ENCODE measurements at places on chromosomes 5 and 9.

GRCh38 chr9:23822261-23823169 lies 3.5 kb downstream of the ELAVL2 start:
- DNase-seq, result no peak

DNA sequence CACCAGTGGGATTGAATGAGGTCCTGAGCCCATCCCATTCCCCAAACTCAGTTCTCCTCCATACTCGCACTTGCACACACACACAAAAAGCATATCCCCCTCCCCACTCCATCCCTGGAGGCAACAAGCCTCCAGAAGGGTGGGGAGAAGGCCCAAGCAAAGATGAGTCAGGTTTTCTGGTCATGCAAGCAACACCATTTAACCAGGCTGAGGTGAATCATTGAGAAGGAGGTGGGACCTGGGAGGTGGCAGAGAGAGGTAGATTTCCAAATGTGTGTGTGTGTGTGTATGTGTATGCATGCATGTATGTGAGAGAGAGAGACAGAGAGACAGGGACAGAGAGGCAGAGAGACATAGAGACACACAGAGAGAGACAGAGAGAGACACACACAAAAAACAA lies 185.2 kb upstream of the TRIM32 start:
- DNase-seq, result no peak

- DNase-seq, result no peak
Observed at GRCh38 chr5:128539038-128539429, 989 bp upstream of the FBN2 start.

- no peak for DNase-seq
Observed at GRCh38 chr9:84781931-84782866, 112.7 kb downstream of the NTRK2 start.

GRCh38 chr9:98247831-98248657 lies 7.4 kb downstream of the TBC1D2 start:
- no peak for DNase-seq

DNA sequence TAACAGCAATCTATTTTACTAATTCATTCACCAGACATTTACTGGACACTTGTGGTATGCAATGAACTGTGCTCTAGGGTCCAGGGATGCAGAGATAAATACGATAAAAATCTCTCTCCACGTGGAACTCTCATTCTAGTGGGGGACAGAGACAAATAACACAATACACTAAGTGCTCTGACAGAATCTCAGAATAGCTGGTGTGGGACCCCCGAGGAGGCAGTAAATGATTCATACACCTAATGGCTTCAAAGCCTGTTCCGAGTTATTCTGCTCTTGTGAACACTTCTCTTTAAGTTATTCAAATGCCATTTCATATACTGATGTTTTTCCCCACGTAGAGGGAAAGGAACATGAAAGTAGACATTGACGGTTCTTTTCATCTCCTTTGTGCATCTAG lies 302.0 kb upstream of the PDE4D start:
- no peak for DNase-seq

DNA sequence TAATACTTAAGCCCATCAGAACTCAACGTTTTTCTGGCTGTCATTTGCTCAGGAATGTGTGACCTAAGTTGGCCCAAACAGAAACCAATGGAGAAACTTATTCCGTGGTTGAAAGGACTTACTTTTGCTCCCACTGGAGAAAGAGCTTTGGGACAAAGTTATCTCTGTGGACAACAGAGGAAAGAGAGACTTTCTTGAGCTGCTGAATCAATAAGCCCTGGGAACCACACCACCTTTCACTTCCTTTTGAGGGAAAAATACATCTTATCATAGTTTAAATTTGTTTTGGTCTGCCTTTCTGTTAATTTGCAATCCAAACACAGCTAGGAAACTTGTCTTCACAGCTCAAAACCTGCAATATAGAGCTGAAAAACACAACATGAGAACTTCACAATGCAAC lies 62.8 kb upstream of the VCAN start:
- DNase-seq, result no peak

DNA sequence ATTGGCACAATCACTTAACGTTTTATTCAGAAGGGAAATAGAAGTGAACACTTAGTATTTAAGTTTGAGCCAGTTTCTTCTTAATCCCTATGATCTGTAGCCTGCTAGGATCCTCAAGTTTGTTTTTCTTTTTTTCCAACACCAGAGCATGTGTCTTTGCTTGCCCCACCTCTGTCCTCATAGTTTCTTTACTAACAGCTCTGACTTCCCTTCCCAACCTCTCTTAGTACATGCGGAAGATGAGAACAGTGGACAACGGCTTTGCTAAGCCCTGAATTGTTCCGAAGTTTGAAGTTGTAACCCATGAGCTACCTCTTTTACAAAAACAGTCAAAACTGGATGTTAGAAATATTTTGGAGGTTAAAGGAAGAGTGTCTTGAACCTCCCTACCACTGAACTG lies 61.7 kb upstream of the TAF11L2 start:
- no peak for DNase-seq

DNA sequence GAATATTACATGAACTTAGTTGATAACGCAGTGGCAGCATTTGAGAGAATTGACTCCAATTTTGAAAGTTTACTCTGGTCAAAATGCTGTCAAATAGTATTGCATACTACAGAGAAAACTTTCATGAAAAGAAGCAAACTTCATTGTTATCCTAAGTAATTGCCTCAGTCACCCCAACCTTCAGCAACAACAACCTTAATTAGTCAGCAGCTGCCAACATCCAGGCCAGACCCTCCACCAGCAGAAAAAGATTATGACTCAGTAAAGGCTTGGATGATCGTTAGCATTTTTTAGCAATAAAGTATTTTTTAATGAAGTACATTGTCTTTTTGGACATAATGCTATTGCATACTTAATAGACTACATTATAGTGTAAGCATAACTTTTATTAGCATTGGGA lies 40.8 kb upstream of the SPDL1 start:
- DNase-seq, result no peak

DNA sequence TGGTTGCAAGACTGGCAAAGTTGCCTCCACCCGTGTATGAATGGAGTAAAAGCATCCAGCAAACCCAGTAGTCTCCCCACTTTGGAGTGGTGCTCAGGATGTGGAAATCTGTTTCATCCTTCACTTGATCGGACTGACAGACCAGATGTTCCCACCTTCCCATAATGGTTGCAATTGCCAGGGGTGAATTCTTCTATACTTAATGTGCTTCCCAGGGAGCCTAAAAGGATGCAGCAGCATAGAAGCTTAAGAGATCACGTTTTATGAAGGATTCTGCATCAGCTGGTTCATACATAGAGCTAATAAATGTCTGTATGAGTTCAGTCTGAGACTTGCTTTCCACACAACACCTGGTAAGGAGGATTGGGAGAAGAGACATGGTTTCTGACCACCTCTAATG lies 198.8 kb upstream of the S1PR3 start:
- no peak for DNase-seq

GRCh38 chr5:15106530-15107283 lies 235.1 kb upstream of the ANKH start:
- no peak for DNase-seq

DNA sequence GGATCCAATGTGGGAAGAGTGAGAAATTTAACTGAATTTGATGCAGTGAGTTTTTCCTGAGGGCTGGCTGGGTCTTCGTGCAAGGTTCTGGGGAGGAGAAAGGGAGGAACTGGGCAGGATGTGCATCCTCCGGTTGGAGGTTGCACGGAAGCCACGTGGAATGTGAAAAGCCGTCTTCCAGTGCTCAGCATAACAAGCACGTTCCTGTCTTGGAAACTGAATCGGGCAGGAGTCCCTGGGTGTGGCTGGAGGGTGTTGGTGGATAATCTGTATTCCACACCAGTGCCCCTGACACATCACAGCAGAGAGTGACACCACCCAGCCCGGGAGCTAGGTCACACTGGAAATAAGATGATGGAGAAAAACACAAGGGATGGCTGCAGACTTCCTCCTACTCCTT lies 154.3 kb downstream of the C5orf15 start:
- DNase-seq, result no peak

DNA sequence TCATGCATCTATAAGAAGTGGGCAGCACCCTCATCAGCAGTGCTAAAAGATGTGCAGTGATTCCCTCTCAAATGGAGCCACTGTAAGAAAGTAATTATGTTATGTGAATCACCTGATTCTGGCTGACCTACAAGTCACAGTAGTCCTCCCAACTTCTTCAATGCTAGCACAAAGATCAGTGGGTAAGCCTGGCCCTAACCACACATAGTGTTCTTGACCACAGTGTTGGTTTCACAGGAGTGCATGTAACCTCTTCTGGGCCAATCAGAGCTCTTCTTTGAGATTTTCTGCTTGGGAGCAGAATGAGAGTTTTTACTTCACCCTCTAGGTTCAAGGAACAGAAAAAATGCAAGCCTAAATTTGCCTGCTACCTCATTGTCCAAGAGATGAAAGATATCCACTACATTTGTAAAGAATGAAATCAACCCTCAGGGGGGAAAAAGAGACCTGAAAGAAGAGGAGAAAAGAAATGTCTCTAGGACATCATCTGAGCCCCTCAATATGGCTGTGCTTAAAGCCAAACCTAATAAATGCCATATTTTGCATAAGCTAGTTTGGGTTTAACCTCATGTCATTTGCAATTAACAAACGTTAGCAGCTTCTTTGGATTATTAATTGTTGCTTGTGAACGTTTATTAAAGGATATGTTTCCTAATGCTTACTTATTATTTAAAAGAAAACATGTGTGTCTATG lies 65.3 kb upstream of the ADRB2 start:
- DNase-seq, result no peak

GRCh38 chr9:126152622-126153362 lies 173.8 kb upstream of the MVB12B start:
- DNase-seq, result no peak

GRCh38 chr5:862367-863243 lies 11.8 kb upstream of the ZDHHC11 start:
- DNase-seq, result no peak

GRCh38 chr9:135969064-135969683 lies 8.0 kb upstream of the UBAC1 start:
- DNase-seq, result no peak
